ENCODE measurements at places on chromosomes 4 and X.

GRCh38 chr4:153521478-153521877 is 55.3 kb downstream of the TMEM131L start:
- DNase-seq = no peak

- no peak for DNase-seq
These were observed 67.5 kb downstream of the NEUROG2 start for GRCh38 chr4:112448306-112449132.

DNA sequence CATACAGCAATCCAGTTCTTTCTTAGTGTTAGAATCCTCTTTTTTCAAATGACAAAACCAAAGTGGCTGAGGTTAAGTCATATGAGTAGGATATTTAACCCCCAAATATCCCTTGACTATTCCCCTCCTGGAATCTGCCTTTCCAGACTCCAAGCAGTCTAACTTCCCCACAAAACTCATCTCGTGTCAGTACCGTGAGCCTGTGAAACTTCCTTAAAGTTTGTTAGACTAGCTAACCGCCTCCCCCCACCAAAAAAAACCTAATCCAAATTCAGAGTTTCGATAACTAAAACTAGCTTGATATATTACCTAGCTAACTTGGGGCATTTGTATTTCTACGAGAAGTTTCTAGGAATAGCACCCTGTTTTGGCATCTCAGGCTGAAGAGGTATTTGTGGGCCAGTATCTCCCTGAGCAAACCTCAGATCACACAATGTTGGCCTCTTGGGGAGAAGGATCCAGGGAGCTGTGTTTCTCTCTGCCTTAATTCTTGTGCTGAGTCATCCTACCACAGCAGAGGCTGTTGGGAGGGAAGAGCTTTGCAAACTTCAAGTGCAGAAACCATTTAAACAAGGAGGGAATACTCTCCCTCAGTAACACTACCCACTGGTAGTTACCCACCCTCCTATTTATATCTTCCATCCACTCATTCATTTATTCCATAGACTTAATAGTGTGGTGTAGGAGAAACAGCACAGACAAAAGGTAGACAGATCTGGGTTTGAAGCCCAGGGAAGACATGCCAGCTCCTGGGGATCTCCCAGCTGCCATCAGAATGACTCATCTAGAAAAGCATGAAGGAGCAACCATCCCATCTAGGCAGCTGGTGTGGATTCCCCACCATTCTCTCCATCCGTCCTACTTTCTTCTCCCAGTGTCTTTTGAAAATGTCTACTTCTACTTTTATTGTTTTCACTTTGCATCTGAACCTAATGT is 39.3 kb upstream of the TXK start:
- DNase-seq = no peak

- DNase-seq = no peak
These were observed 2.1 kb upstream of the RHOH start for GRCh38 chr4:40194602-40195161.

GRCh38 chr4:25775166-25775565 is 87.6 kb downstream of the SEL1L3 start:
- no peak for DNase-seq

DNA sequence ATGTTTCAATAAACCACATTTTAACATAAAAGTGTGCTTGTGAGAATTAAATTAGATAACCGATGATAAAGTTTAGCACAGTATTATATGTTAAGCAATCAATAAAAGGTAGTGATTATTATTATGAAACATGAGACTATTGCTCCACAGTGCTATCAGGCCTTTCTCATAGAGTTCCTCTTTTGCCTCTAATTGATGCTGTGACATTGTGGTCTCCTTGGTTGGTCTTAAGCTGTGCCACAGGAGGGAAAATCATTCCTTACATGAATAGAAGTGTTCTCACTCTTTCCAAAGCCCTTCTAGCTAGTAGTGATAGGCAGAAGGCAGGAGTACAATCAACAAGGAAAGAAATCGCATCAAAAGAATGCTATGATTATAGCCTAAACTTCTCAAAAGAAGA is 9.2 kb upstream of the PDHA2 start:
- DNase-seq = no peak

DNA sequence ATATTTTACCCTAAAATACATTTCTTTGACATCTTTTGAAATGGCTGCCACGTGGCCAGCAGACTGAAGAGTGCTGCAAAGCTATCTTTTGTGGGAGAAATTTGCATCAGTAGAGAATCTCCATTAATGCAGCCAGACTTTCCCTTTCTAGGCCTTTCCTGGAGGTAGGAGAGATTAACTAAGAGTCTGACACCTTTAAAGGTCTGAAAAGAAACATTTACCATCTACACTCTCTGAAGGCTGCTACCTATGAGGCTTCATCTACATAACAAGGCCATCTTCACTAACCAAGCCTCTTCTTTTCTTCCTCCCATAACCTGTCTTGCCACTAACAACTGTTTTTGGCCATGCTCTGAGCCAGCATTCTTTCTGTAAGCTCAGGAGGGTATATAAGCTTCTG is 17.8 kb upstream of the SPRY1 start:
- no peak for DNase-seq

DNA sequence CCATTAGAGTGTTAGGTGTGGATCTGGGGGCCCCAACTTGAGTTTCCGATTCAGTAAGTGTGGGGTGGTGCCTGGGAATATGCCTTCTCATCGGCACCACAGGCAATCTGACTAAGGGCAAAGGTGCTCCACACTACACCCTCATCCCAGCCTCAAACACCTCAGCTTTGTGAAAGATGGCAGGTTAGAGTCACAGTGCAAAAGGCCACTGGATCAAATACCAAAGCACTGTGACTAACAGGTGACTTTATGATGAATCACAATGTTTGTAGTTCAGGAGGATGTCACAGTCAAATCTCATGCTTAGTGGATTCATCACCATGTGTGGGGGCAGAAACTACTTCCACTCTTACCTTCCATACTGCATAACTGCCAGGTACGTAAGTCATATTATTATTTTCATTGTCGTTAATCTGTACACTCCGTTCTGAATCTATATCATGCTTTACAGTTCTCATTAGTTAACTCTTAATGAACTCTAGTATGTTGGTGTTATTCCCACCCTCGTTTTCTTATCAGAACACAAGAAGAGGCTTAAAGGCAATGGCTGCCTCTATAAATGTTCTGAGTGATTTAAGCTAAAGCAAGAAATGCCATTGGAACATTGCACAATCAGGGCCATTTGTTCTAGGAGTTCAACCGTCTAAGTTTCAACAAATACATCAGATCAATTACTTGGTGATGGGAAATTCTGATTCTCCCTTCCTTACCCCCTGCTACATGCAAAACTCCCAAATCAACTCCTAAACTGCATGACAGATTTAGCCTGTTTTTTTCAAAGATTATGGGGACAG is 50.2 kb downstream of the PRKG2 start:
- DNase-seq = no peak

DNA sequence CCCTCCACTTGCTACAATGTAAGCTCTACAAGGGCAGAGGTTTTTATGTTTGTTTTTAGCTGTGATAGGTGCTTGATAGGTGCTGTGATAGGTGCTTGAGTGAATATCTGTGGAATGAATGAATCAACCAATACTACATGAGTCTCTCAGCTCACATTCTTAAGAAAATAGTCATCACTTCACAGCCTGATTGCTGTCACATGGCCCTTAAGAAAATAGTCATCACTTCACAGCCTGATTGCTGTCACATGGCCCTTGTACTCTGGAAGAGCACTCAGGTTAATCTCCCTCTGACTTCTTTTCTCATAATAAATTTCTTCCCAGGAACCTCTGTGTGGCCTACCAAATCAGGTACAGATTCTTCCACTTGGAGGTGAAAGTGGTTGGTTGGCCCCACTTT is 335.2 kb downstream of the TENM3 start:
- DNase-seq = no peak

GRCh38 chrX:153981771-153982533 is 9.4 kb downstream of the TMEM187 start:
- peak; percentile 87 for DNase-seq

- DNase-seq = no peak
These were observed 624.0 kb downstream of the MID1IP1 start for GRCh38 chrX:39425124-39425806.

DNA sequence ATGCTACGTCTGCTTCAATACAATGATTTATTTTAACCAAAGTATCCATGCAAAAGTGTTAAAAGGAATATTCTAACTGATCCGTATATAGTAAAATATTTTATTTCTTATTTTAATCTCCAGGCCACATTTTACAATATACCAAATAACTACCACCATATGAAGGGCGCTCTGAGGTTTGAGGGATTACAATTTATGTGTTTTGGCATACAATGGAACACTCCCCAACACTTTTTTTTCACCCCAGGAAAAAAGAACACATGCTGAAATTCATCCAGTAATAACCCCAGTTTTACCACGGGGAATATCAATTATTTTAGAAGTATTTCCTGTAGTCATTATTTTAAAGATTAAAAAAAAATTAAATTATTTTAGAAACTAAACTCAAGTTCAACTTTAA is 65.4 kb downstream of the APBB2 start:
- DNase-seq = no peak

- no peak for DNase-seq
These were observed 55.4 kb upstream of the LHFPL1 start for GRCh38 chrX:112735147-112735546.

- DNase-seq = no peak
These were observed 105.4 kb upstream of the GRXCR1 start for GRCh38 chr4:42787079-42787463.

GRCh38 chr4:75686346-75686745 is 13.1 kb upstream of the G3BP2 start:
- DNase-seq = no peak

DNA sequence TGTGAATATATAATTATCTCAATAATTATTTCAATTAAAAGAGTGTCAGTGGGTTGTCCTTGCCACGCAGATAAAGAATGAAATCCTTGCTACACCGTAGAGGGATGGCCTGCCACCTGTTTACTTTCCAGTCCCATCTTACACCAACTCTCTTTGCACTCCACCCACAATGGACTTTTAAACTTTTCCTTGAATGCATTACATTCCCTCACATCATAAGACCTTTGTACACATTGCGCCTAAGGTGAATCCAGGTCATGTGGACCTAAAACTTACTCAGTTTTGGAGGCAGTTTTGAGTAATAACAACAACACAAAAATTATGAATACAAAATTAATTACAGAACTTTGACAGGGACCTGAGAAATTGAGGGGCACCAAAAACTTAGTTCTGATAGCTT is 78.7 kb upstream of the PDE5A start:
- no peak for DNase-seq

- DNase-seq = no peak
These were observed 127.4 kb downstream of the FHDC1 start for GRCh38 chr4:153063490-153063889.

GRCh38 chr4:86220121-86220520 is 139.7 kb downstream of the MAPK10 start:
- DNase-seq = no peak

- DNase-seq = no peak
These were observed 16.6 kb downstream of the SAT1 start for GRCh38 chrX:23799469-23800065.

DNA sequence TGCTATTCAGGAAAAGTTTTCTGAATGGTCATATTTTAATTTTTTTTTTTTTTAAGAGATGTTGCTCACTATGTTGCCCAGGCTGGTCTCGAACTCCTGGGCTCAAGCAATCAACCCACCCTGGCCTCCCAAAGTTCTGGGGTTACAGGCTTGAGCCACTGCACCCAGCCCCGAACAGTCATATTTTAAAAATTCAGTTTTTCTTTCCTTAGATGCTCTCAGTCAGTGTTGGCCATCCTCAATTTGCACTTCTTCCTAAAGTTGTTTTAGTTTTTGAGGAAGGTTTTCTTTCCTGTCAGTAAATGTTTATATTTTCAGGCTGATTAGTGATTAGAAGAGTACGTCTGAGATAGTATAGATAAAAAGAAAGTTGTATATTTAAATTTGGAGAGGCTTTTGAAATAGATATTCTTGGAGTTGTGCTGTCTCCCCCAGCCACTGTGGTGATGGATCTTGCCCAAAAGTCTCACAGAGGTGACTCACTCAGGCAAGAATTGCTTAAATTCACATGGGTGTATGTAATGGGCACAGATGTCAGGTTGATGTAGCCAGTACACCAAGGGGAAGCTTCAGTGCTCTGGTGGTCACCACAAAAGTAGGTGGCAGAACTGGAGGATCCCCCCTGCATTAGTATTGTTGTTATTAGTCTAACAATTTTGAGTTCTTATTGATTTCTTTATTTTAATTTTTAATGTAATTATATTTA is 72.2 kb upstream of the ELOVL6 start:
- no peak for DNase-seq

DNA sequence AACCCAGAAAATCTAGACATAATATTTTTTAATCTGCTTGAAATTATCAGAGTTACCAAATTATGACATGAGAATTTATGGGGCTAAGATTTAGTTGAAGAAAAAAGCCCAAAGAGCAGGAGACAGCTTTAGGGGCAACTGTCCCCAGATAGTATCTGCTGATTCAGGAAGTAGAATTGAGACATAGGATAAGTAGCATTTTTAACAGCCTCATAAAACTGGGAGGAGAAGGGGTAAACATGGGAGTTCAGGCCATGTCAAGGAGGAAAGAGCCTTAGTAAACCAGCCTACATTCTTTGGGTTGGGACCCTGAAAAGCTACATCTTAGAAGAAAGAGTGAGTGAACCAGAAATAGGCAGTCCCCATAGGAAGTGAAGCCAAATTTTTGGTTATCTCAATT is 9.7 kb upstream of the RAB28 start:
- no peak for DNase-seq

DNA sequence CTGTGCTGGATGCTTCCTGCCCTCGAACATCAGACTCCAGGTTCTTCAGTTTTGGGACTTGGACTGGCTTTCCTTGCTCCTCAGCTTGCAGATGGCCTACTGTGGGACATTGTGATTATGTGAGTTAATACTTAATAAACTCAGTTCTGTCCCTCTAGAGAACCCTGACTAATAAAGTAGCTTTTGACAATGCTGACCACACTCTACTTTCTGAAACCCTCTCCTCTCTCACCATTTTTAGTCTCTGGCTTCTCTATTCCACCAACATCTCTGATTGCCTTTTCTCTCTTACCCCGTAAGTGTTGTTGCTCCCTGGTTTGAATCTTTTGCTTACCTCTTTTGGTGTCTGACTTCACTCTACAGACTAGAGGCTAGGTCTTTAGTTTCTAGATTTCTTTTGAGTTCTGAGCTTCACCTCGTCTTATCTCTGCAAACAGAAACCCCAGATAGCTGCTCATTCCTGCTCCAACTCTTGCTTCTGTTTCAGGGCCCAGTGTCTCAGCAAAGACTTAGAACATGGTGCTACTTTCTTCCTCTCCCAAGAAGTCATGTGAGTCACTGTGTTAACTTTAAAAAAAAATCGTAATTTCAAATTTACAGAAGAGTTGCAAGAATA is 11.4 kb downstream of the TMSB4X start:
- DNase-seq = no peak

Measured in lower leg skin (tissue), 4 donors.